ENCODE measurements at places on chromosomes 3 and 15.

DNA sequence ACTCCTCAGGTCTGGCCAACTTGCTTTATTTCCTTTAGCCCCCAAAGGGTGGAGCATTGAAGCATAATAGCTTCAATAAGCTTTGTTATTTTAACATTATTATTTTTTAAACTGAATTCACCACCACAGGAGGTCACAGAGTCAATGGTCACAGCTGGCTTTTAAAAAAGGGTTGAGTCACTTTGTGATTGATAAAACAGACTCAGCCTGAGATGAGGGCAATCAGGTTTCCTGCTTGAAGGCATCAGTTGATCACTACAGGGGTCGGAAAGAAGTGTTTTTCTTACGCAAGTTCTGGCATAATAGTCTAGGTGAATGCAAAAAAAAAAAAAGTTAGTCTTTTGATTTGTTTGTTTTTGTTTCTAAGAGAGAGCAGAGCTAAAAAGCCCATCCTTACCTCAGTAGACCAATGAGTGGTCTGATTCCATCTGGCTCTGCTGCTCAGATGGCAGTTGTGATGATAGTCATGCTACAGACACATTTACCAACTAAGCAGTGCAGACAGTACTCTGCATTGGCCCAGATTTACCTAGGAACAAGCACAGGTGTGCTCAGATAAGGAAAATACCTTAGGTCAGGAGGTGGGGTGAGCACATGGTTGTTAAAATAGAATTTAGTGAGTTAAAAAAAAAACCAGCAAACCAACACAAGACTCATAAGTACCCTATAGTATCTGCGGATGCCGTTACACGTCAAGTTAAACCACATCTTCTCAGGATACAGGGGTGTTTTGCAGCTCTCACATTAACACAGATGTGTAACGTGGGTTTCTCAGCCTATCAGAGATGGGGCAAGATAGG, 22.6 kb downstream of the ZNF80 start:
- DNase-seq = peak; percentile 81

- no peak for DNase-seq
These were observed 38.3 kb upstream of the TRA2B start for GRCh38 chr3:185976100-185976499.

GRCh38 chr3:175307642-175308041, 448.5 kb downstream of the NAALADL2 start:
- no peak for DNase-seq

DNA sequence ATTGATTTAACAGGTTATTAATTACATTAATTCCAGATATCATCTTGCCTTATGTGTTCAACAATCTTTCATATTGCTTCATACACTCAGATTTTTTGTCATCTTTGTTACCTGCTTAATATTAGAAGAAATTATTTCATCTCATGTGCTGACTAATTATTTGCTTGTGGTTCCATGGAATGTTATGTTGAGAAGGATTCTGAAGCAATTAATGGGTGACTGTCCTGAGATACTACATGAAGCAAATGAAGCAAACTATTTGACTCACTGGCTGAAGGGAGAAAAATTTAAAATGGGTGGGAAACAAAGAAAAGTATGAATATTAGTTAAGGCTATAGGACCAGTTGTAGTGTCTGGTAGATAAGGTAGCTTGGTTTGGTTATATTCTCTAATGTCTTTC, 443.8 kb upstream of the EPHA6 start:
- no peak for DNase-seq

GRCh38 chr3:171376596-171376947, 83.6 kb downstream of the TNIK start:
- no peak for DNase-seq

DNA sequence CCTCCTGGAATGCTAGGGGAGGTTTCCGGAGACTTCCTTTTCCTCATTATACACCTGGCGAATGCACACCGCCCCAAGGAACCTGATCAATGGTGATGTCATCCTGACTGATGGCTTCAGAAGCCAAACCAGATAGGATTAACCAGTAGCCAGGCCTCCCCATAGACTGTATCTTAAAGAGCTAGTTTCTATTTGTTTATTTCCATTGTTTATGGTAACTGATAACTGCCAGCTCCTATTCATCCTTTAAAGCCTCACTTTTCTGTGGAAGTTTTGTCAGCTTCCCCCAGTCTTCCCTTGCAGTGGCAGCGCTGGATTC, at the start of gene MKRN2OS:
MKRN2OS (minus strand) TSS at position 27 of the 319 bp plus-strand sequence. CDS start 35 bp downstream, outside the sequence.
- no peak for DNase-seq
